ENCODE measurements at places on chromosomes 12 and 14.

- no peak for DNase-seq
These were observed 19.0 kb downstream of the MLXIP start for GRCh38 chr12:122097584-122097926.

DNA sequence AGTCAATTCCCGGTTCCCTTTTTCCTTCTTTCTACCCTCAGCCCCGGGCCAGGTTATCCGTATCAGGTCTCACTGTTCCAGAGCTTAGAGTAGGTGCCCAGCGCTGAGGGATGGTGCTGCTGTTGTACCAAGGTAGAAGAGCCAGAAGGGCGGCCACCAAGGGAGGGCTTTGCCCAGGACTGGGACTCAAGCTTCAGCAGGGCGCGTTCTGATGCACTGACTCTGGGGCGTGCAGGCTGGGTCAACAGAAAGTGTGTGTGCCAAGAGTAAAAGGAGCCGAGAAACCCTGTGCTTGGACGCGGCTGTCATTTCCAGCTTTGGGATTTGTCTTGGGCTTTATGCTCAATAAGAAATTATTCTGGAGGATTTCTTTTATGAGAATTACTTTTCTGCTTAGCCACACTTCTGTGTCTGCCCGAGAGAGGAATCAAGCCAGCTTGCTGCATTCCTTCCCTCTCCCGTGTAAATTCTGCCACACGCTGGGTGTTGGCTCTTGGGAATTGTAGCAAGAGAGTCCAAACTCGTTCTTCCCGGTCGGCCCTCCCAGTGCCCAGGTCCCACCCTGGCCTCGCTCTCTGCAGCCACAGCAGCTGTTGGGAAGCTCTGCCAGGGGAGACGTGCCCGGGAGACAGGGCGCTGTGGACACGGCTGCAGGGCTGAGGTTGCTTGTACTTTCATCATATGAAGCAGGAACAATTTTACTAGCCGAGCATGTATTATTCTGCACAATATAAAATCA is 98.0 kb downstream of the FBXL14 start:
- DNase-seq = no peak

GRCh38 chr12:107660235-107660634 is 25.4 kb upstream of the PWP1 start:
- no peak for DNase-seq

GRCh38 chr12:3313675-3314663 is 177.0 kb upstream of the PRMT8 start:
- DNase-seq = no peak

DNA sequence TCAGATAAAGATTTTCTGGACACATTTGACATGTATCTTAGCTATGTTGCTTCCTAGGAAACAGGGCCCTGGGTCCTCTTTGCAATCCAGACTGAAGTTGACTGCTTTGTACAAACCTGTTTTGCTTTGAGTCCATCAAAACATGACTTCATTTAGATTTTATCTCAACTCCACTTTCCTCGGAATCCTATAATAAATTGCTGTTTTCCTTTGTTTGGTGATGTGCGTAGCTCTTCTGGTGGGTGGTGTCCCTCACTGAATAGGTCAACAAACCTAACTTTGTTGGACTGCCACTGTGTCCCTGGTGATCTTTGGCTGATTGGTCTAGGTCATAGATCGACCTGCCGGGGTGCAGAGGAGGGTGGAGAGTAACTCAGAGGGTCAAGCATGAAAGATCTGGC is 735 bp upstream of the P2RX7 start:
- DNase-seq = no peak

GRCh38 chr12:69345742-69346141 is 2.4 kb upstream of the LYZ start:
- no peak for DNase-seq

GRCh38 chr12:15200641-15201040 is 20.6 kb downstream of the RERG start:
- DNase-seq = no peak

DNA sequence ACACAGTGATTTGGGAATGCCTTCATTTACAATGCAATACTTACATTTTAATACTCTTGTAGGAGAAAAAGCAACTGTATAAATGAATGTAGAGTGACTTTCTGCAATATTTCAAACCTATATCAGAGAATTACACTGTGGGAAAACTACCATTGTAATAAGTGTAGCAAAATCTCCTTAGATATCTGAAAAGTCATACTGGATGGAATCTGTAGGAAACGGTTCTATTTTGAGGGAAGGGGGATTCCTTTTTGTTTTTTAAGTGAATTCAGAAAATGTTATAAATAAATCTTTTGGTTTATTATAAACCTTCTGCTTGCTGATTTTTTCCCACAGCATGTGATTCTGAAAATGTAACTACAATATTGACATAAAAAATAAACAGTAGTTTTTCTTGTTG is 23.0 kb downstream of the ZNF891 start:
- DNase-seq = no peak

GRCh38 chr12:45244561-45245343 is 28.9 kb downstream of the ANO6 start:
- no peak for DNase-seq

- DNase-seq = no peak
These were observed 4.6 kb downstream of the FBRSL1 start for GRCh38 chr12:132494294-132495164.

GRCh38 chr12:9662488-9662887 is 7.0 kb upstream of the CLEC2D start:
- no peak for DNase-seq

DNA sequence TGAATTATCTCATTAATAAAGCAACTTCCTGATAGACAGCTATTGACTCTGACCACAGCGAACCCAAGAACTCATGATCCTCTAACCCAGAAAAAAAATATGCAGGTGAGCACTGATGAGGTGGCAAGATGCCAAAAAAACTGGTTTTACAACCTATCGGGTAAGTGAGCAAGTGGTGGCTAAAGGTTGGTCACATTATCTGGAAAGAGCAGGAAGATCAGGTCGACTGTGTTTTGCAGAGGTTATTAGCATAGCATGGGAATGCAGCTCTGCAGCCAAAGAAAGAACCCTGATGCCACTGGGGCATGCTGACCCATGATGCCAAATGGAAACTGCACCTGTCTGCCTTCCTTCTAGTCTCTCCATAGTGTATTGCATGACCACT is 23.5 kb downstream of the BHLHE41 start:
- DNase-seq = no peak

- no peak for DNase-seq
These were observed 8.0 kb upstream of the ACTR10 start for GRCh38 chr14:58191763-58192601.

GRCh38 chr12:74957231-74957630 is 252.4 kb downstream of the KCNC2 start:
- DNase-seq = no peak

- DNase-seq = no peak
These were observed 52.0 kb downstream of the IQSEC3 start for GRCh38 chr12:118591-118990.

- no peak for DNase-seq
These were observed 27.7 kb downstream of the KRT18 start for GRCh38 chr12:52976574-52977071.

GRCh38 chr12:56020423-56021184 is at the start of gene IKZF4:
IKZF4 (plus strand) TSS chr12:56021043; CDS start chr12:56021494, 451 bp downstream.
- DNase-seq = no peak

- DNase-seq = no peak
These were observed 25.9 kb upstream of the BLTP3B start for GRCh38 chr12:100168562-100168961.

DNA sequence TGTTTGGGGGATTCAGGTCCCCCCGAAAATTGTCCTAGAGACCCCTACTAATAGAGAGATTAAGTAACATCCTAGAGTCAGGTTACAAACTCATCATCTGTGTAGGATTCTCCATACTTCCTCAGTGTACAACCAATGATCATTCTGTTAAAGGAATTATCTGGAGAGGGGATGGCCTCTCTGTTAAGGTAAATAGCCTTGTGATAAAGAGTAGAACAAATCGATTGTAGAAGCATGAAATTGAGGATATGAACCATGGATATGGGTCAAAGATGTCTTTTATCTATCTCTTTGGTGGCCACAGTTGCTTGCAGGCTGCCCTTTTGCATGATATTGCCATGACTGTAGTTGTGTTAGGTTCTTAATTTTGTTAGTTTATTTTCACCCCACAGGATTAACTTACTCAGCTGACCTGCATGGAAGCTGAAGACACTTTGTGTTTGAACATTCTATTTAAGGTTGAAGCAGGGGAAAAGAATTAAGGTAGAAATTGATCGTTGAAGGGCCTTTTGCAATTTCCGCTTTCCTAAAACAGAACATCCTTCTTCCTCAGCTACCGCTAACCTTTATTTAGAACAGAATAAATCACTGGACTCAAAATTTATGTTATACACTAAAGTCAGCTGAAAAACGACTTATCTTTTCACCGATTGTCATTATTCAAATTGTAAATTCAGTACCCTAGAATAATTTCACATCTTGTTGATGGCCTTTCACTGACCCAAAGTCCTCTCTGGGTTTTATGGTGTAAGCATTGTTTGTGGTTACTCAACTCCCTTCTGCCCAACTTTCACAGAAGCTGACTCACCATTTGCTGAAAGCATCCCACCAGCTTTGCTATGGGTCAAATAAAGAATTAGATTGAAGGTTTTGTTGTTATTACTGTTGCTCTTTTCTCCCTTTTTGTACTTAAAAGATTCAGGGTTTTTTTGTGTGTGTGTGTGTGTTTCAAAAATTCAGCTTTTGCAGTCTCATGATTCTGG is 52.3 kb downstream of the IRAK3 start:
- DNase-seq = no peak

- peak; percentile 42 for DNase-seq
These were observed 24.9 kb downstream of the SLC6A12 start for GRCh38 chr12:188910-189621.

- peak; percentile 63 for DNase-seq
These were observed 11.6 kb upstream of the KRT82 start for GRCh38 chr12:52417740-52418139.

DNA sequence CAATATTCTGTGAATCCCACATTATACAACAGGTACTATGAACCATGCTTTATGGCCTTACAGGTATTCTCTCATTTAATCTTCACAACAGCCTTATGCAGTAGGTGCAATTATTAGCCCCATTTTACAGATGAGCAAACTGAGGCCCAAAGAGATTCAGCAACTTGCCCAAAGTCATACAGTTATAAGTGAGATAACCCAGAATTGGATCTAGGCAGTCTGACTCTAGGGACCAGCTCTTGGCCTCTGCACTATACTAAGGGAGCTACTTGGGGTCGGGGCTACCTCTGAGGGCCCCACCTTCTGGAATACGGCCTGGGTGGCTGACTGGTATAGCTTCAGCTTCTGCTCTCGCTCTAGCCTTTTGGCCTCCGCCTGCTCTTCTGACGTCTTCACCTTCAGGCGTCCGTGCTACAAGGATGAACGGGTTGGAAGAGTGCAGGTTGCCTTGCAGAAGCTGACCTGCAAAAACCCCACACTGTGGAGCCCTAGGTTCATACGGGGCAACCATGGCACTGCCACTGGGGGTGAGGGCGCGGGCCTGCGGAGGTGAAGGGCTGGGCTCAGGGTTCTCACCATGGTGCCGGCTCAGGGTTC is 762 bp downstream of the RABGGTA start:
- no peak for DNase-seq

GRCh38 chr12:49905718-49906314 is 2.1 kb upstream of the FAIM2 start:
- DNase-seq = no peak

GRCh38 chr12:2415568-2415944 is 362.8 kb downstream of the CACNA1C start:
- no peak for DNase-seq

GRCh38 chr12:47207829-47208248 is 128.1 kb upstream of the AMIGO2 start:
- no peak for DNase-seq

GRCh38 chr12:7966563-7966962 is 30.6 kb upstream of the SLC2A3 start:
- no peak for DNase-seq

- no peak for DNase-seq
These were observed 70.9 kb downstream of the TRIM9 start for GRCh38 chr14:51023964-51024363.

- DNase-seq = no peak
These were observed 124.4 kb upstream of the PRMT8 start for GRCh38 chr12:3366451-3367110.

GRCh38 chr12:64218597-64218996 is 3.5 kb downstream of the KICS2 start:
- DNase-seq = no peak

DNA sequence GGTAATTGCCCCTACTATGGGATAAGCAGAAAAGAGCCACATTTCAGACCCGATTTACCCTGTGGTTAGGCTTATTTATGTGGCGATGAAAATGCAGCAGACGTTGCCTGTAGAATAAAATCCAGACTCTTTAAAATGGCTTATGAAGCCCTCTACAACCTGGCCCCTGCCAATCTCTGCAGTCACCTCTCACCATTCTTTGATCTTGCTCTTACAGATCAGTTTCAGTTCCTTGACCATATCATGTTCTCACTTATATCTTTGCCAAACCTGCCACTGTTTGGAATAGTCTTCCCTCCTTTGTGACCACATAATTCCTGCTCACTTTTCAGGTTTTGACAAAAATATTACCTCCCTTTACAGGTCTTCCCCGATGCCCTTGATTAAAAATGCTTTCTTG is 264.3 kb upstream of the GARIN6 start:
- DNase-seq = no peak

GRCh38 chr12:89943463-89943862 is 234.8 kb upstream of the ATP2B1 start:
- DNase-seq = no peak

GRCh38 chr12:124168016-124168786 is 126.7 kb upstream of the RFLNA start:
- DNase-seq = no peak

Data from NCI-H2107 (cell line).